ENCODE measurements at places on chromosomes 1 and 21. TPM values are rescaled to one million over a fixed set of nuclear protein-coding genes. Genes with fewer than 3 reads are reported as not detected.

- no peak for DNase-seq
These were observed 43.5 kb downstream of the TRABD2B start for GRCh38 chr1:47953661-47954060.

DNA sequence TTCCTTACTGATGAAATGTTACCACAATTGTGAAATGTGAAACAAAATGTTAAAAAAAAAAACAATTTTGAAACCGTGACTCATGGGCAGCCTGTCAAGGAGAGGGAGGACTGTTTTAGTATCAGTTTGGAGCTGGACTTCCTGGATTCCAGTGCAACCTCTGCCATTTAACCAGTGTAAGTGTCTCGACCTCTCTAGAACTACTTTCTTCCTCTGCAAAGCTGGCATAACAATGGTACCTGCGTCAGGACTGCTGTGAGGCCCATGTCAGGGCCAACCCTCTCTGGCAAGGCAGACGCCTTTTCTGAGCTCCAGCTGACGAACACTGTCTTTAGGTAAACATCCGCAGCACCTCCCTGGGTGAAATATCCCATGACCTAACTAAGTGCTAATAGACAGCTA is 20.9 kb downstream of the URB1 start:
- DNase-seq: no peak

- peak; percentile 89 for DNase-seq
These were observed 8.1 kb upstream of the LEFTY1 start for GRCh38 chr1:225896937-225897549.

DNA sequence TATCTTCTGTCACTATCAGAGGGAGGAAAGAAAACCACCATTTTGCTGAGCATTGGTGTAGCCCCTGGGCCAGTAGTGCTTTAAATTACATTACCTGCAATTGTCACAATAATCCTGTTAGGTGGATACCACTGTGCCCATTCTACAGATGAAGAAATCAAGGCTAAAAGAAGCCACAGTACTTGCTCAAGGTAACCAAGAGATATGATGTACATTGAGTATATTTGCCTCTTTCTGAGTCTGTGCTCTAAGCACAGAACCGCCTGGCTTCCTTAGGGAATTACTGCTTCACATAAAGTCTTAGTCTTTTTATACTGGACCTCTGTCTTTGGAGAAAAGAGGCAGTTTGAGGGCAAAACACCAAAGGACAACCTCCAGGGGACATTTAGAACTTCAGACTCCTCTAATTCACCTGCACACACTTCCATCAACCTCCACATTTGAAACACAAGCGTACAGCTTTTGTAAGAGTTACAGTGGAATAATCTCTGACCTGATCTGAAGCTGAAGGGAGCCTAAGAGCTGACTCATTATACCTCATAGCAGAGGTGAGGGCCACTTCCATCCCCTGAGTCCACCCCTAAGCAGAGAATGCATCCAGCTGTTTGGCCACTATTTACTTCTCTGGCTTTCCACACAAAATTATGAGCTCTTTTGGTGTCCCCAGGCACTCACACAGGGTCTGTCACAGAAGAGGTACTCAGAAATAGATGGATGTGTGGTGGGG is 61.8 kb downstream of the PLPP3 start:
- DNase-seq: no peak

DNA sequence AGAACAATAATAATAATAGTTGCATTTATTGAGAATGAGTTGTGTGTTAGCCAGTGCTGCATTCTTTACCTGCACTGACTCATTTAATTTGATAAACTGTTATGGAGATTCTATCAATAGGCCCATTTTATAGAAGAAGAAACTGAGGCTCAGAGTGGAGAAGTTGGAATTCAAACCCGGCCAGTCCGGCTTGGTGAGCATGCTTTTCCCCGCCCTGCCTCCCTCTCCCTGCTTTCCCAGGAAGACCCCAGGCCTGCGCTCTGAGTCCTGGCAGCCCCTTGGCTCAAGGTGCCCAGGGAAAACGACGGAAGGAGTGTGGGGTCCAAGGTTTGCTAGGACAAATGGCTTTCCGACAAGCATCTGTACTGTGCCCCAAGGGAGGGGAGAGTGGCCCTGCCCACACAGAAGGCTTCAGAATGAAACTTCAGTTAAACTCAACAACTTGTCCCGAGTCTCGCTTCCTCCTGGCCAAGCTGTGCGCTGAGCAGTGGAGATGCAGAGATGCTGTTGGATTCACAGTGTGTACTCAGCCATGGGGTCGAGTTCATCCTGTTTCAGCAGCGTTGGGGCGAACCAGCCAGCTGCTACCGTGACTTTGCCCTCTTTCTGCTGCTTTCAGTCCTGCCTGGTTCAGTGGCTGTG is 23.3 kb upstream of the PADI6 start:
- DNase-seq: no peak

DNA sequence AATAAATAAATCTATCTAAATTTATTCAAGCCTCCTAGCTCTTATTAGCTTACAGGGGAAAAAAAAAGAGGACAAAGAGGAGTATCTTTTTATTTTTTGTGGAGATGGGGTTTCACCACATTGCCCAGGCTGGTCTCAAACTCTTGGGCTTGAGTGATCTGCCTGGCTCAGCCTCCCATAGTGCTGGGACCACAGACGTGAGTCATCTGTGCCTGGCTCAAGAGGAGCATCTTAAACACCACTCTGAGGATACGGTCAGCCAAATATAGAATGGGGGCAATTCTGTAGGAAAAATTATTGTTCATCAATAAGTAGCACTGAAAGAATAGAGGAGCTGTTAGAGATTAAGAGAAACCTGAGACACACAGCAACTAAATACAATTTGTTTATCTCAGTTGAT is 24.1 kb downstream of the SLC45A3 start:
- no peak for DNase-seq

DNA sequence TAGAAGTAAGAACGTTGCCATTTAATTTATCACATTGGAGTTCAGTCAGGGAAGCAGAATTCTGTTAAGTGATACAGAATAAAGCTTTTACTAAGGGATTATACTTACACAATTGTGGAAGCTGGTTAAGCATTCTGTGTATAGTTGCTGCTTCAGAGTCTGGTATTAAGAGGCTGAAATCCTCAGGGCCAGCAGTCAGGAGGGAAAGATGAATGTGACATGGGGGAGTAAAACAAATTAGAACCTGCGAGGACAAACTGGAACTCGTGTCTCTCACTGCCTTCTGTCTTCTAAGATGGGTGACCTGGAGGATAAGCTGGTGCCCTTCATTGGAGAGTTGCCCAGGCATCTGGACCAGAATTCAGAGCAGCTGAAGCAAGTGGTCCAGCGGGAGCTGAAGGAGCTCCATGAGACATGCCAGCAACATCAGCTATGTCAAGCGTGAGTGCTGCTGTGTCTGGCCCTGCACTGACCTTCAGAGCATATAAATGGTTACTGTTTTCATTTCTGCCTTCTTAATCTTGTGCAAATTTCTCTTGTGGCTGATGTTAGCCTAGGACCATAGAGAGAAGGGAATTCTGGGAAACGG is 23.0 kb downstream of the MARK1 start:
- no peak for DNase-seq

MAP3K7CL gene
- total RNA-seq: 3.8 TPM

LAMC1 gene
- total RNA-seq: 19.0 TPM
